Lower leg skin (tissue), 4 donors: ENCODE measurements at places on chromosomes 4 and X. TPM values are rescaled to one million over a fixed set of nuclear protein-coding genes. Genes with fewer than 3 reads are reported as not detected.

The RHOXF1 gene
- not detected for total RNA-seq

The S100P gene
- 5.3 TPM for total RNA-seq

The FMR1NB gene
- not detected for total RNA-seq

The NDNF gene
- 2.9 TPM for total RNA-seq

The SLC6A14 gene
- 12.6 TPM for total RNA-seq

The RAB41 gene
- total RNA-seq = not detected

The CFAP99 gene
- total RNA-seq = not detected

The ZCCHC12 gene
- total RNA-seq = not detected

The EXOC1 gene
- 40.6 TPM for total RNA-seq

The GABRG1 gene
- not detected for total RNA-seq

The SHROOM4 gene
- 3.3 TPM for total RNA-seq

The NPY1R gene
- 31.5 TPM for total RNA-seq

The SMR3B gene
- total RNA-seq = not detected

The CENPVL2 gene
- not detected for total RNA-seq

The HNRNPD gene
- 61.3 TPM for total RNA-seq

The GAGE12E gene
- not detected for total RNA-seq

The MEPE gene
- not detected for total RNA-seq

The IL2 gene
- total RNA-seq = not detected

The SSX3 gene
- not detected for total RNA-seq

GRCh38 chr4:19888587-19888986, 363.1 kb upstream of the SLIT2 start:
- DNase-seq = no peak

- no peak for DNase-seq
These were observed 24.2 kb downstream of the ATP5ME start for GRCh38 chr4:649751-650310.

DNA sequence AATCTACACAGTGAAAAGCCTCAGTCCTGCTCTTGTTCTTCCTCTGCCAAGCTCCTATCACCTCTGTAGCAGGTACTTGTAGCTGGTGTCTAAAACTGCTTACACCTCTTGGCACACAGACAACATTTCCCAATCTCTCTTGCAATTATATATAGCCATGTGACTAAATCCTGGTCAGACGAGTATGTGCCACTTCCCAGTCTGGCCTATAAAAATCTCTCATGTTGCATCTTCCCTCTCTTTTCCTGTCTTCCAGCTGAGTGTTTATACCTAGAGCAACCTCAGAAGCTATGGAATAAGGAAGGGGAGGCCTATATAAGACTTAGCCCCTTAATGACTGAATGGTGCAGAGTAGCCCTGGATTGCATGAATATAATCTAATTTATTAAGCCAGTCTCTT, 105.8 kb downstream of the RNF150 start:
- DNase-seq = peak; percentile 32

GRCh38 chr4:6263526-6264224, 6.0 kb upstream of the WFS1 start:
- no peak for DNase-seq

DNA sequence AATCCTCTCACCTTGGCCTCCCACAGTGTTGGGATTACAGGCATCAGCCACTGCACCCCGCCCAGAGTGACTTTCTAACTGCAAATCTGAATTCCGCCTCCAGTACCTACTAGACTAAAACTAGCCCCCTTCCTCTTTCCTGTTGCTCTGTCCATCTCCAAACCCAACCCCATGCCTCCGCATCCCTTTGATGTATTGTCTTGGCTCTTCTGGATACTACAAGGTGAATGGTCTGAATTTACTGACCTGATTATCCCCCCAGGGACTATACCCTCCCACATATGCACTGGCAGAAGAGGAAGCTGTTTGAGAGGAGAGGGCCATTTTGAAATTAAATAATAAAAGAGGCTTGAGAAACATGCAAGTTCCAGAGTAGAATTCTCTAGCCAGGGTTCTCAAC, 17.7 kb upstream of the TFDP3 start:
- DNase-seq = no peak

GRCh38 chr4:129346036-129346435, 250.1 kb downstream of the C4orf33 start:
- no peak for DNase-seq

DNA sequence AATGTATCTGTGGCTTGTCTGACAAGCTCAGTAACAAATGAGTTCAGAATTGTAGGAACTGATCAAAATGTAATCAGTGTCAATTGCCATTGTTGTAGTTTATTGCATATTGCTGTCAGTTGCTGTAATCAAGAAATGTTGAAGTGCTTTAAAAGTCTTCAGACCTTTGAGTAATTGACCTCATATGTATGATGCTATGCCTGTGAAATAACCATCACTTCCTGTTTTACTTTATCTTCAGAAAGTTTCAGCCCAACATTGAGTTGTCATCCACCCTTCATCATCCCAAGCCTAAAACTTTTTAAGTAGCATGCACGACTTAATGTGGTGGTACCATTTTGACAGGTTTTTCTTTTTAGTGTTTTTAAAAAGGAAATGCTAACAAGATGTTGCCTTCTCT, 212.4 kb downstream of the ARHGAP10 start:
- no peak for DNase-seq

DNA sequence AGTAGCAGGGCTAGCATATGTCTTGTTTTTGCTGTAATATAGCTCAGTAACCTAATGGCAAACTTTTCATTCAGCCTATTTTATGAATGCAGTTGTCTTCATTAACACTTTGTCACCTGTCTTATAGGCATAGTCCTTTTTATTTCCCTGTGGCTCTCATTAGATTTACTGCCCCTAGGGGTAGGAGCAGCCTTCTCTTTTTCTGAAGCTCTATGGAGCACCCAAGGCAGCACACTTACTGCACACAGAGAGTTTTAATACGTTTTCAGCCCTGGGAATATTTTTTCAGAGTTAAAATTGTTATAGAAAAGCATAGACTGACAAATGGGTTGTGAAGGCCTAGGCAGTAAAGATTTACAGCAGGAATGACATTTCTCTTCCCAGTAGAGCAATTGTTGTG, 406.8 kb downstream of the TMA16 start:
- no peak for DNase-seq

DNA sequence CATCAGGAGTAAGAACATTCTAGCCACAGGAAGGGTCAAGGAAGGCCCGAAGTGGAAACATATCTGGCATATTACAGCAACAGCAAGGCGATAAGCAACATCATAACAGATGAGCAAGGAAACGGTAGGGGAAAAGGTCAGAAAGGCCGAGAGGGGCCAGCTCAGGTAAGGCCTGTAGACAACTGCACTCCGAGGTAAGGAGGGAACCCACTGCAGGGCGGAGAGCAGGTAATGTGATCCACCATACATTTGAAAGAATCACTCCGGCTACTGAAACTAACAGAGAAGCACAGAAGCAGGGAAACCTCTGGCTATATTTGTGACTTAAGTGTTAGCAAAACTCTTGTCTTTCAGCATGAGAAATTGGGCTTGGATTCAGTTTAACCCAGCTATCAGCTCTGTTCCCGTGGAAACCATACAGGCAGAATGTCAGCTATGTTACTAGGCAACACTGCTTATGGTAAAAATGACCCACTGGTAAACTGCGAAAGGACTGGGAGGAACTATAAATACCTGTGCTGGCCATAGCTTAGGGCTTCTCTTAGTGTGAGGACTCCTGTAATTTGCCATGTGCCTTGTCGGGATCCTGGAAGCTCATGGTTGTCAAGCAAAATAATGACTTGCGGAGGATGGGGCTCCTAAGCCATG, 31.0 kb downstream of the FRYL start:
- DNase-seq = no peak

DNA sequence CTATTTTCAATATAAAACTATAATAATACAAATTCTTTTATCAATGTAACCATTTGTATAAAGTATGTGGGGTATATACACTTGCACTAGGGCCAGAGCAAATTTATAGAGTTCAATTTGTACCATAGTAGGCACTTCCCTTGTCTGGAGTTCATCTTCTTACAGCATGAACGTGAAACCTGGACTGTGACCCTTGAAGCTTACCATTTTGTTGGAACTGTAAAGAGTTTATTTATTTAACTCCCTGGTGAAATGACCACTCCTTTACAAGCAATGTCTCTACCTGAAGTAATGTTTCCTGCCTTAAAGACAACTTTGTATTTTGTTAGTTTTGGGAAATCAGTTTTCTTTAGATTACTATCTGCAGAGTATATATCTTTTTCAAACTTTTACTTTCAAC, 188.2 kb downstream of the ARAP2 start:
- no peak for DNase-seq

DNA sequence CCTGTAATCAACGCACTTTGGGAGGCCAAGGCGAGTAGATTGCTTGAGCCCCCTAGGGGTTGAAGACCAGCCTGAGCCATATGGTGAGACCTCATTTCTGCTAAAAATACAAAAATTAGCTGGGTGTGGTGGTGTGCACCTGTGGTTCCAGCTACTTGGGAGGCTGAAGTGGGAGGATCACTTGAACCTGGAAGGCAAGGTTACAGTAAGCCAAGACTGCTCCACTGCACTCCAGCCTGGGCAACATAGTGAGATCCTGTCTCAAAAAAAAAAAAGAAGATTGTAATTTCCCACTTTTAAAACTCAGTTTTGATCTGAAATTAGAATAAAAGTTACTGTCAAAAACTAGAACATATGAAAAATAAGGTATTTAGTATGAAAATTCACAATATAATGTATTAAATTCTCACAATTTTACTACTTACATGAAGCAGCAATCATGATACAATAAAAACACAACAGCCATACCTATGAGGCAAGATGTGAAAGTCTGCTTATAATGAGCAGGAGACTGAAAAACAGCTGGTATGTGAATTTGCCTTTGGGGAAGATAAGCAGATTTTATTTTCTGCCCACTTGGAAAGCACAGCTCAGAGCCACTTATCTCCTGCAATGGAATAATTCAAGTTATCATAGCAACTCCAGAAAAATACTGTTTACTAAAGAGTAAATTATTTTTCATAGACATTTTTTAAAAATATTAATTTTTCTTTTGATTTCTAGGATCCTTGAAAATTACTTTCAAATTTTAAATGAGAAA, 50.6 kb downstream of the ZGRF1 start:
- DNase-seq = no peak

- no peak for DNase-seq
These were observed 24.2 kb upstream of the ARHGEF9 start for GRCh38 chrX:63809173-63809572.

GRCh38 chr4:147378780-147379179, 102.1 kb upstream of the EDNRA start:
- DNase-seq = no peak

- no peak for DNase-seq
These were observed 68.6 kb downstream of the ENPEP start for GRCh38 chr4:110544594-110544993.

- no peak for DNase-seq
These were observed 49.8 kb upstream of the TNIP3 start for GRCh38 chr4:121213940-121214339.

GRCh38 chrX:73876911-73877310, 313.9 kb downstream of the CHIC1 start:
- peak; percentile 14 for DNase-seq

DNA sequence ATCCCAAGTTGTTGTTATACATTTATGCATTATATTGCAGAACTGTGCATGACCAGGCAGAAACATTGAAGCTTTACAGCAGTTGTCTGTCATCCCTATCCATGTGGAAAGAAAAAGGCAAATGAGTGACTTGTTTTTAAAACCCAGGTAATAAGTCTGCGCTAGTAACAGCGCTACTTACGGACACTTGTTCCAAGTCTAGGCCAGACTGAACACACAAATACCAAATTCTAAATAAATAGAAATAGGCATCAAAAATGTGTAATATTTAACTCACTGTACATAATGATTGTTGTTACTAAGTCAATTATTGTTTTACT, 548 bp upstream of the MAML3 start:
- DNase-seq = no peak

DNA sequence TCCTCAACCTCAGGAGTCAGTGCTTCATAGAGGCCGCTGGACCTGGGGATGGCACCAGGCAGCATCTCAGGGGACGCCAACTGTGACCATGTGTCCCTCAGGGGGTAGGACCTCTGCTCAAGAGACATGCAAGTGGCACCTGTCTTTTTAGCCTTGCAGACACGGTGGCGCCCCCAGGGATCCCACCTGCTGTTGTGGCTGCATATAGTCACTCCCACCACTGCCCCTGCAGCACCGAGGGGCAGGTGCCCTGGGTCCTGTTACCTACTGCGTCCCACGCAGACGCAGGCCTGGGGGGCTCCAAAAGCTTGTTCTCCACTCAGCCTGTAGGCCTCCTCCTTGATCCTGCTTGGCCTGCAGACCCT, 2.5 kb downstream of the MYL5 start:
- no peak for DNase-seq

- no peak for DNase-seq
These were observed 286.9 kb downstream of the ZNF674 start for GRCh38 chrX:46258356-46258755.

- DNase-seq = peak; percentile 78
These were observed 160.4 kb upstream of the MAMLD1 start for GRCh38 chrX:150202641-150203247.

DNA sequence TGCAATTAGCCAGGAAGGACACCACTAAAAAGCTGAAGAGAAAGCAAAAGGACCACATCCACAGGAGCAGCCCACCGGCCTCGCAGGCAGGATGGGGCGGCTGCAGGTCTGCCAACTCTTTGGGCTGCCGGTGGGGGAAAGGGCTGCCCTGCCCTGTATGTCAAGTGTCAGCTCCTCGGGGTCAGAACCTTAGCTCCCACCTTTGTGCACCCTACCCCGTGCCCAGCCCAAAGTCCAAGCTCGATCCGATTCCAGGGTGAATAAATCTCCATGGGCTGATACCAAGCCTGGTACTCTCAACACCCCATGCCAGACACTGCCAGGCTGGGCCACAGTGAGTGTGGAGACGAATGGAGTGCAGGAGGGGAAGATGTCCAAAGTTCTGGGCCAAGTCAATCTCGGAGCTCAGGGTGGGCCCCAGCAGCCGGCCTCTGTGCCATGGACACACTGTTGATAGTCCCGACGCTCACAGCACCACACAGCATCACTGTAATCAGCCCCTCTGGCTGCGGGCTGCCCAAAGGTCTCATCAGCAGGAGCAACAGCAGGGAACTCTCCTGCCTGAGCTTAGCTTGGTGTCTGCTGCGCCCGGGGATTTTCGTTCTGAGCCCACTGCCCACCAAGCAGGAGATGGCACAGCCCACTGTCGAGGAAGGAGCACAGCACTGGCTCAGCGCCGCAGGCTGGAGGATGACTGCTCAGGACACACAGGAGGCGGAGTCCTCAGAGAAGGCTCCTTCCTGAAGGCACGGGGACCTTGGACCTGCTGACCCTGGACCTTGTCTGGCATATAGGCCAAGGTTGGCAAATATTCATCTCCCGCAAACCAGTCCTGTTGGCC, 84.4 kb downstream of the JAKMIP1 start:
- DNase-seq = no peak

- DNase-seq = no peak
These were observed 65.5 kb downstream of the CRMP1 start for GRCh38 chr4:5827108-5828004.

- no peak for DNase-seq
These were observed 921.8 kb upstream of the FTHL17 start for GRCh38 chrX:31993637-31994036.
